ENCODE measurements at places on chromosomes 13 and 19.

GRCh38 chr13:110339263-110339662, 32.2 kb downstream of the COL4A2 start:
- DNase-seq: no peak

DNA sequence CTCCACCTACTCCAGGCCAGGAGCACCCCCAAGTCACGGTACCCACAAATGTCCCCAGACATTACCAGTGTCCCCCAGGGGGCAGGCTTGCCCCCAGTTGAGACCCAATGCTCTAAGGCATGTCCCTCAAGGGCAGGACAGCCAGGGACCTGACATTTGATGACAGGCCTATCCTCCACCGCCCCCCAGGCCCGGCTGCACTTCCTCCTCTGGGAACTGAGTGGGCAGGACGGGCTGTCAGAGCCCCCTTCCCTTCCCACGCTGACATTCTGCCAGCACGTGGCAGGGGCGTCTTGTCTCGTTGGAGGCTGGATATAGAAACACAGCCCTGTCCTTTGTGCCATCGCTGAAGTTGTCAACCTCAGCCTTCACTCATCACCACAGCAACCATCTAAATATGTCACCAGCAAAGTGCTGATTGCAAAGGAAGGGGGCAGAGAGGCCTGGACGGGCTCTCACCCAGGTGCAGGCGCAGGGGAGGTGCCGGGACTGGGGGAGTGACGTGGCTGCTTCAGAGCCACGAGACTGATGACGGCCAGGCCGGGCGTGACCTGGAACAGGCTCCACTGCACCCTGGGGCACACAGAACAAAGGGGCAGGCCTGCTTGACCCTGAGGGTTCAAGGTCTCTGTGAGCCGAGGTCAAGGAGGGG, 38.4 kb downstream of the GNG7 start:
- peak; percentile 74 for DNase-seq

- DNase-seq: no peak
These were observed 73.2 kb downstream of the DIAPH3 start for GRCh38 chr13:60090574-60090973.

DNA sequence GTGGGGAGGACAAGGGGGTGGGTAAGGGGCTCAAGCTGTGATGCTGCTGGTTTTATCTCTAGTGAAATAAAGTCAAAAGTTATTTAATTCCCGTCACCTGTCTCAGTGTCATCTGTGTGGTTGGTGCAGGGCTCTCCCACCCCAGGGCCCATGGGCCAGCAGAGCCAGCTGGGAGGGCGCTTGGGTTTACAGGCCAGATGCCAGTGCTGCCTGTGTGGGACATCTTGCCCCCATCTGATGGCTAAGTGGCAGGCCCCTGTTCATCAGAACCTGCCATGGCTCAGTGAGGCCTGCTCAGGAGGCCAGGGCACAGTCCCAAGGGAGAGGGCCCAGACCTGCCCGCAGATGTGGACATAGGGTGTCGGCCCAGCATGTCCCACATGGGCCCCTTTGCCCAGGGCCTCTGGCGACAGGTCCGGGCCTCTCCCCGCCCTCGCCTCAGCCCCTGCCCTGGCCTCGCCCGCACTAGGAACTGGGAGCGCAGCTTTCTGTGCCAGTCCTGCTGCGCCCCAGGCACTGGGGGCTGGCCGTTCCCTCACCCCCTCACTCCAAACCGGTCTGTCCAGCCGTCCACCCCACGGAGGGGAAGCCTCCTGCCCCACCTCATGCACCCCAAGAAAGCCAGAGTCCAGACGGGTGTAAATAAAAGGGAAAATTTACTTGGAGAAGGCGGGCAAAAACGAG, 5.3 kb downstream of the ZNF296 start:
- DNase-seq: no peak

DNA sequence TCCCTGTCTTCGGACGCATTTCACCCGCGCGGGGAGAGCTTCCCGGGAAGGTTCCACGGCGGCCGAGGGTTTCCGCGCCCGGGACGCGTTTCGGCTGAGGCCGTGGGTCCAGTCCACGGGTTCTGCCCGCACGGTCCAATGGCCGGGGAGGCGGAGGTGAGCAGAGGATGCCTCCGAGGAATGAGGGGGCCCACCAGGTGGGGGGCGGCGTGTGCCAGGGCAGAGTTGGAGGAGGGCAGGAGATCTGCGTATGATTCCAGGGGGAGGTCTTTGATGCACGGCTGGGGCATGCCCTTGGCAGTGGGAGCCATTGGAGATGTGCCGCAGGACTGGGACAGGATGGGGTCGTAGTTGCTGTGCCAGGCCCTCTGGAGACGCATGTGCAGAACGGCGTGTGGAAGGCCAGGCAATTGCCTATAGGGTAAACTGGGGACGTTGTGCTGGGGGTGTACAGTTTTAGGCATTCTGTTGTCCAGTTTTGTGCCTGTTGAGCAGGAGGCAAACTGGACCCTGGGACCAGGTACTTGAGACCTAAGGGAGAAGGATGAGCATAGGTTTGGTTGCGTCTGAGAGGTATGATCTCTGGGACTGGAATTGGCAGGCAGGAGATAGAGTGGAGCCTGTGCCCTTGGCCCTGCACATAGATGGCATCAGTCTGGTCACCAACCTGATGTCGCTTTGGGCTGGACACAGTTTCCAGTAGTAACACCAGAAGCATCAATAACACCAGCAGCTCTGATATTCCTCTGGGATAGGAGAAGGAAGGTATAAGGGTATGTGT, 751 bp downstream of the ZNF584 start:
- DNase-seq: no peak

- no peak for DNase-seq
These were observed 26.8 kb upstream of the CEBPG start for GRCh38 chr19:33346665-33347064.

GRCh38 chr19:39497996-39498797, 550 bp upstream of the DLL3 start:
- peak; percentile 72 for DNase-seq

DNA sequence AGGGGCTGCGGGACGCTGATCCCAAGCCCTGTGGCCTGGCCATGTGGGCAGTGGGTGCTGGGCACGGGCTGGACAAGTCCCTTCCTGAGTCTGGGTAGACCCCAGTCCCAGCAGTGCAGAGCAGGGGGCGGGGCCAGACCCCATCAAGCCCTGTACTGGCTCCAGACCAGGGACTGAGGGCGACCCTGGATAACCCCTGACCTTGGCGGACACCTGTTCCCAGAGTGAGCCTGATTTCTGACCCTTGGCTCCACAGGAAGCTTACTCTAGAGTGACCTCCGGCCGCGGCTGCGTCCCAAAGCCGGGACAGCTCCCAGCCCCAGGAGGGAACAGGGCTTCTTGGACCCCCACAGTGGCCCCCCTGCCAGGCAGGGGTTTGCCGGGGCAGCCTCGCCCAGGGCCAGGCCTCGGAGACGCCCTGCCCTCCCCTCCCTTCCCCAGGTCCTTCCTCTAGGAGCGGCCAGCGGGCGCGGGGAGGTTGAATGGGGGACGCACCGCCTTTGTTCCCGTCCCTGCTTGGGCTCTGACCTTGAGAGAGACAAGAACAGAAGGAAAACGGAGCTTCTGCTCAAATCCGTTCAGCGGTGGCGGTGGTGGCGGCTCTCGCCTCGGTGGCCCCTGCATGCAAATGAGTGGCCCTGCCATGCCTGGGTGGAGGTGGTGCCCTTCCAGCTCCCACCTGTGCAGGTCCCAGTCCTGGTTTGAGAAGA, 2.3 kb upstream of the EFNA2 start:
- DNase-seq: no peak

- DNase-seq: peak; percentile 18
These were observed 313.1 kb upstream of the MAB21L1 start for GRCh38 chr13:35789335-35790165.

GRCh38 chr13:73938372-73939070, 195.7 kb downstream of the KLF12 start:
- no peak for DNase-seq

DNA sequence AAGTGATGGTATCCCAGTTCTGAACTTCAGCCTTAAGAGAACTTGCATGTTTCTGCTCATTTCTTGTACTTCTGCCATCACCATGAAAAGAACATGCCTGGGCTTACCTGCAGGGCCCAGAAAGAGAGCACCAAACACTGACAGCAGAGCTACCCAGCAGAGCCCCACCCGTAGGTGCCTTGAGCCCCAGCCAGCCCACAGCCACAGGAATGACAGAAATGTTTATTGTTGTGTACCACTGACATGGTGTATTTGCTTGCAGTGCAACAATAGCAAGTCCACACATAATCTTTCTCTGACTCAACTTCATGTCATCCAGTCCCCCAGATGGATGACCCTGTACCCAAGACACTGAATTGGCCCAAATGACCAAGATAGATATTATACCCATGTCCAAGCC, 195.2 kb downstream of the TSHZ3 start:
- no peak for DNase-seq

DNA sequence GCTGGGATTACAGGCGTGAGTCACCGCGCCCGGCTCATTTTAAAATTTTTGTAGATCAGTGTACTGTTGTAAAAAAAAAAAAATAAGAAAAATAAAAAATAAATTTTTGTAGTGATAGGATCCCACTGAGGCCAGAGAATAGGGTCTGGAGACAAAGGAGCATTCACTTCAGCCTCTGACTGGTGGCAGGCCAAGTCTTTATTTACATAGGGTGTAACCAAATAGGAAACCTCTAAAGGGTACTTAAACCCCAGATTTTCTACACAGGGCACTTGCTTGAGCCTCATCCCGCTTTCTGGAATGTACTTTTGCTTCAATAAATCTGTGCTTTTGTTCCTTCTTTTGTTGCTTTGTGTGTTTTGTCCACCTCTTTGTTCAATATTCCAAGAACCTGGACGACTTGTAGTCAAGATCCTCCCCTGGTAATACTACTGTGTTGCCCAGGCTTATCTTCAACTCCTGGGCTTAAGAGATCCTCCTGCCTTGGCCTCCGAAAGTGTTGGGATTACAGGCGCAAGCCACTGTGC, 2.1 kb upstream of the PDCD2L start:
- no peak for DNase-seq

- peak; percentile 74 for DNase-seq
These were observed 538 bp downstream of the ZNF428 start for GRCh38 chr19:43618921-43619261.

DNA sequence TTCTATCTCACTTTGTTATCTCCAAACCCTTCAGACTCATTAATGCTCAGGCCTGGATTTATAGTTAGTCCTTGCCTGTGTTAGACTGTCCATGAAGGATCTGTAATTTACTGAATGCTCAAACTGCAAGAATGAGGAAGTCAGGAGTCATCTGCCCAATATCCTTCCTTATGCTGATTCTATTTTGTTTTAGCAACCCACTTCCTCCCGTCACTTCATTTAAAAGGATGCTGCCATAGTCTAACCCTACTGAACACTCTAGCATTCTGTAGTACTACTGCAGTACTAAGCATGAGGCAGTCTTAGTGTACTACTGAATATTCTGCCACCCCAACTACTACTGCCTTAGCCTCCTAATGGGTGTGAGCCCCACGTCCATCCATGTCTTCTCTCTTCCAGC, 1.5 kb downstream of the FCAR start:
- DNase-seq: no peak

GRCh38 chr19:50239921-50240590, 36.6 kb downstream of the MYH14 start:
- DNase-seq: no peak

DNA sequence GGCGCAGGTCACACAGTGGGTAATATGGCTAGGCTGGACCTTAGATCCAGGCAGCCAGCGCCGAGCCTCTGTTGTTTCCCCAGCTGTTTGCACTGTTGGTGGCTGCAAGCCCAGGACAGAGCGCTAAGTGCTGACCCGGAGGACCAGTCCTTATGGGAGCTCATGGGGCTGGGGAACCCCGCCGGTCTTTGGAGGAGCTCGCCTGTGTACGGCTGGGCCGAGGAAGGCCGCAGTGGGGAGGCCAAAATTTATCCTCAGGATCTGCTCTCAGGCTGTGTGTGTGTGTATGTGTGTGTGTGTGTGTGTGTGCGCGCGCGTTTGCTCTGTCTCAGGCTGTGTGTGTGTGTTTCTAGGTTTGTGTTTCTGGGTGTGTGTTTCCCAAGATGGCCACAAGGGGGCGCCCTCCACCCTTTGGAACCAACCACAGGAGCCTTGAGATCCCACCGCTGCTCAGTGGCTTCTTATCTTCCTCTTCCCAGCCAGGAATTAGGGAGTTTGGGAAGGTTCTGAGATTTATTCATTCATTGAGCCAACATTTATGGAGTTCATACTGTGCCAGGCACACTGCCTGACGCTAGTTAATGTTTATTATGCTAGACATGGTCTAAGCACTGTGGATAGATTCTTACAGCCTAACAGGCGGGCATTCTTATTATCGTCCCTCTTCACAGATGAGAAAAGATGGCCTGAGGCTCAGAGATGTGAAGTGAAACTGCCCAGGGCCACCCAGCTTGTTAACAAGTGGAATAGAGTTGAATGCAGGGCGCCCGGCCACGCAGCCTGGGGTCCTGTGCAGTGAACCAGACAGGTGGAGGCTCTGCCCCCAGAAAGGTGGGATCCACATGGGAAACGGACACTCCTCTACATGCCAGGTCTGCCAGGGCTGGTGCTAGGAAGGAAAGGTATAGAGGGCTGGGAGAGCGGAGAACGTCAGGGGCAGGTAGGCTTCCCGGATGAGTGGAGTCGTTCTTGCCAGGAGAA, 13.0 kb downstream of the PGLYRP1 start:
- DNase-seq: peak; percentile 75

DNA sequence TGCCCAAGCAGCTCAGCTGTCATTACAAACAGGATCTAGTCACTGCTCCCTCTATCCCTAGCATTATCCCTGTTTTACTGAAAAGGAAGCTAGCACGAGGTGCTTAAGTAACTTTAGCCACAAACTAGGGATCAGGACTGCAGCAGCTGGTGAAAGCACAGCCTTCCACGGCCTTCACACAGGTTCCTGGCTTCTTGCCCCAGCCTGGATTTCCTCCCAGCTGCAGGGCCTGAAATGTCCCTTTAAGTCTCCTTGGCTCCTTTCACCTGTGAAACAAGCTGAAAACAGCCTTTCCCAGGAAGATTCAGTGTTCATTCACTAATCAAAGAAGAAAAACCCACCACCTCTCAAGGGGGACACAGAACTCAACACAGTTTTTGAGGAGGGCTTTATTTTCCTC, 754.5 kb downstream of the DIAPH3 start:
- no peak for DNase-seq

- DNase-seq: peak; percentile 39
These were observed 3.6 kb upstream of the REXO1 start for GRCh38 chr19:1851654-1852580.

GRCh38 chr19:56637976-56638555, 4.9 kb upstream of the SMIM17 start:
- peak; percentile 33 for DNase-seq

DNA sequence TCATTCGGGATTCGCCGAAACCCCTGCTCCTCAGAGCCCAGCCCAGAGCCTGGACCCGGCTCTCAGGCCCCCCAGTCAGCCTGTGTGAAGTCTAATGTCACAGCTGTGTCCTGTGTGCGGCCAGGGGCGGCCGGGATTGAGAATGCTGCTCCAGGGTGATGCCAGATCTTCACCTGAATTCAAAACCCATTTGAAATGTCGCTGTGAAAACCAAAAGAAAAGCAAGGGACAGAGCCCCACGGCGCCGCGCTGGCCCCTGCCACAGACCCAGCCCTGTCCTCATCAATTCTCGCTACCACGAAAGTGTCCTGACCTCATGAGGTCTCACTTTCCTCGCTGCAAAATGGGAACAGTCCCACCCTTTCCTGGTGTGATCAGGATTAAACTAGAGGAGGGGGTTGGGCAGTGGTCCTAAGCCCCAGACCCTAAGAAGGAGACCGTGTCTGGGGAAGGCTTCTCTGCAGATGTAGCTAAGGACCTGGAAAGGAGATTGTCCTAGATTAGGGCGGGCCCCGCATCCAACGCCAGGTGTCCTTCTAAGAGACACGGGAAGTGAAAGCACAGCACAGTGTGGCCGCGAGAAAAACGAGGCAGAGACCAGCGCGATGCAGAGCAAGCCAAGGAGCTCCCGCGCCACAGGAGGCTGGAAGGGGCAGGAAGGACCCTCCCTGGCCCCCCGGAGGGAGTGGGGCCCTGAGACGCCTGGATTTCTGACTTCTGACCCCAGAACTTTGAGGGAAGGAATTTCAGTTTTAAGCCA, 34.0 kb upstream of the SPACA7 start:
- DNase-seq: no peak

Data from GM10248 (cell line).